ENCODE measurements at places on chromosomes 3 and 15.

DNA sequence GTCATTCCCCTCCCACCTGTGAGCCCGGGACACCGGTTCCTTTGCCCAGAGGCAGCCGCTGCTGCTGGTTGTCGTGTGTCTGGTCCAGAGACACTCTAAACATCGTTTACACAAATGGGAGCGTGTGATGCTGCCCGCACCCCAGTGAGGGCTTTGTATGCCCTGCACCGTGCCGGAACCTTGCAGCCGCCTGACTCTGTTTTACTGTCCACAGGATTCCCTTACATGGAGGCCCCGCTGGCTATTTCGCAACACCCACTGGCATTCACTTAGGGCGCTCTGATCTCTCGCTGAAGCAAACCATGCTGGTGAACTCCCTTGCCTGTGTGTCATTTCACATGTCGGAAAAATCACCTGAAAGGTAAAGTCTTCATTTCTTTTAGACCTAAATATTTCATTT is 100.8 kb upstream of the SLC6A6 start:
- DNase-seq, result no peak

DNA sequence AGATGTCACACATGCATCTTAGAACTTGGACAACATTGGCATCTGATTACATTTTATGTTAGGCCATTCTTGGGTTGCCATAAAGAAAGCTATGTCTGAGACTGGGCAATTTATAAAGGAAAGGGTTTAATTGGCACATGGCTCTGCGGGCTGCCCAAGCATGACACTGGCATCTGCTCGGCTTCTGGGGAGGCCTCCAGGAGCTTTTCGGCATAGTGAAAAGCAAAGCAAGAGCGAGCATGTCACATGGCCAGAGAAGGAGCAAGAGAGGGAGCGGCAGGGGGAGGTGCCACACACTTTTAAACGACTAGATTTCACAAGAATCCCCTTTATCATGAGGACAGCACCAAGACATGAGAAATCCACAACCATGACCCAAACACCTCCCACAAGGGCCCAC is 11.3 kb downstream of the RYR3 start:
- no peak for DNase-seq

DNA sequence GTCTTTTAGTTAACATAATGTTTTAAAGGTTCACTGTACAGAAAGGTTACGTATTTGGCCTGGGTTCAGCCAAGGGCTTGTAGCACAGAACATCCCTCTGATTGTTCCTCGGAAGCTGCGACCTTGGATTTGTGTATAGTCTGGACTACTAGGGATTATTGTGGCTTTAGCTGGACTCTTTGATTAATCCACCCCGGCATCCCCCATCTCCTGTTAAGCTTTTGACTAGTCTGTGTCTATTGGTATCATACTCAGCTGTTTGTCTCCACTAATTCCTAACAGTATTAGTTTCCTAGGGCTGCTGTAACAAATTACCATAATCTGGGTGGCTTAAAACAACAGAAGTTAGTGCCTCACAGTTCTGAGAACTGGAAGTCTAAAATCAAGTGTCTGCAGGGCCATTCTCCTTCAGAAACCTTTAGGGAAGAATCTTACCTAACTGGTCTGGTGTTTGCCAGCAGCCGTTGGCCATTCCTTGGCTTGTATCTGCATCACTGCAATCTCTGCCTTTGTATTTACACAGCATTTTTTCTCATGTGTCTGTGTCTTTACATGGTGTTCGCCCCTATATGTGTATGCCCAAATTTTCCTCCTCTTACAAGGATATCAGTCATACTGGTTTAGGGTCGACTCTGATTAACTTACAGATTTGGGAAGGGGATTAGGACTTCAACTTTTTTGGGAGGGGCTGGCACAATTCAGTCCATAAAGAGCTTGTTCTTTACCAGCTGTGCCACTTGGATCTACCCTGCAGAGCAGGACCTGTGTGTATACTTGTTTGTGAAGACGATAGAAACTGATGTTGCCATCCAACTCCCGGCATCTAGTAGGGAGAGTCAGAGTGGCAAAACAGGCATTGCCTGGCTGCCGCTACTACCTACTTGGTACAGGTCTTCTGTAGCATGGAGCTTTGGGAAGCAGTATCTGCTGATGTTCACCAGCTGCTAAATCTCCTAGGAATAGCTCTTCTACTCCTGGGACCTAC is 117.8 kb downstream of the UBE2E2 start:
- no peak for DNase-seq

DNA sequence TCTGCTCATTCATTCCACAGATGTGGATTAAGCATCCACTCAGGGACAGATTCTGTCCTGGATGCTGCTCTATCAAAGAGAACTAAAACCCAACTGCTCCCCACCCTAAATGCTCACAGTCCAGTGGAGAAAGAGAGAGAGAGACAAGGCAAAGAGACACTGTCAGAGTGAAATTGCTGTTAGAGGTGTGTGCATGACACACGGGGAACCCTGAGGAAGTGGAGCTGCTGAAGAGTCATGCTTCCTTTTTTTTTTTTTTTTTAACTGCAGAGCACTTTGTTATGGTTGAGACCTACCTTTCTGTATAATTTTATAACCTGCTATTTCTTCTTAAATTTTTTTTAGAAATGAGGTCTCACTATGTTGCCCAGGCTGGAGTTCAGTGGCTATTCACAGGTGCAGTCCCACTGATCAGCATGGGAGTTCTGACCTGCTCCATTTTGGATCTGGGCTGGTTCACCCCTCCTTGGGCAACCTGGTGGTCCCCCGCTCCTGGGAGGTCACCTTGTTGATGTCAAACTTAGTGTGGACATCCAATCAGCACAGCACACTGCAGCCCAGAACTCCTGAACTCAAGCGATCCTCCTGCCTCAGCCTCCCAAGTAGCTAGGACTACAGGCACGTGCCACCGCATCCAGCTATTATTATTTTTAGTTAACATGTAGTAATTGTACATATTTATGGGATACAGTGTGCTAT is 18.2 kb upstream of the PSTPIP1 start:
- no peak for DNase-seq

GRCh38 chr15:69780374-69780773 is 317.3 kb downstream of the TLE3 start:
- no peak for DNase-seq

DNA sequence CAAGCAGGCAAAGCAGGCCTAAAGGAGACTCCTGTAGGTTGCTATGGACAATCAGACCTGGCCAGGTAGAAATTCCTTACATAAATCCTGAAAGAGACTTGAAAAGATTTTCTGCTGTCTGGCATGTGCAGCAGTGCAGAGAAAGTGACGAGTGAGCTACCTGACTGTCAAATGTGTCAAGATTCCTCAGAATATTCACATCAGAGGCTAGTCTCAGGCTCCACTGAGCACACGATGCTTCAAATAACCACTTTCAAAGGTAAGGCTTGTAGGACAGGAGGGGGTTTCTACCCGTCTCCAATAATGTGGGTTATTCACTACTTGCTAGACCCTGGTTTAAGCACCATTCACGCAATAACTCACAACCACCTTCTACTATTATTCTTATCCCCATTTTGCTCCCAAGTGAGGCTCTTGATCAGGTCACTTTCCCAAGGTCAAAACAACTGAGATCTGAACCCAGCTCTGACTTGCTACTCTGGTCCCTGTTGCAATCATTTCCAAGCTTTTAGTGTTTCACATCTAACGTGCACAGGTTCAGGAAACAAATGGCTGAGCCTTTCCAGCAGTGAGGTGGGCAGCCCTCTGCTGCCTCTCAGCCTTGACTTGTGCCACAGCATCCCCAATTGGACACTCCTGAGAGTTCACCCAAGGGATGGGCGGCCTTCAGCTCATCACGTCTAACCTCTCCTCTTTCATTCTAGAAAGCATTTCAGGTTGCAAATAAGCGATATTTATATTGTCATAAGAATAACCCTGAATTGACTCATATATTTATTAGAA is 329.9 kb upstream of the WNT5A start:
- DNase-seq, result no peak

GRCh38 chr3:126015075-126015474 is 46.1 kb downstream of the ROPN1B start:
- DNase-seq, result no peak

DNA sequence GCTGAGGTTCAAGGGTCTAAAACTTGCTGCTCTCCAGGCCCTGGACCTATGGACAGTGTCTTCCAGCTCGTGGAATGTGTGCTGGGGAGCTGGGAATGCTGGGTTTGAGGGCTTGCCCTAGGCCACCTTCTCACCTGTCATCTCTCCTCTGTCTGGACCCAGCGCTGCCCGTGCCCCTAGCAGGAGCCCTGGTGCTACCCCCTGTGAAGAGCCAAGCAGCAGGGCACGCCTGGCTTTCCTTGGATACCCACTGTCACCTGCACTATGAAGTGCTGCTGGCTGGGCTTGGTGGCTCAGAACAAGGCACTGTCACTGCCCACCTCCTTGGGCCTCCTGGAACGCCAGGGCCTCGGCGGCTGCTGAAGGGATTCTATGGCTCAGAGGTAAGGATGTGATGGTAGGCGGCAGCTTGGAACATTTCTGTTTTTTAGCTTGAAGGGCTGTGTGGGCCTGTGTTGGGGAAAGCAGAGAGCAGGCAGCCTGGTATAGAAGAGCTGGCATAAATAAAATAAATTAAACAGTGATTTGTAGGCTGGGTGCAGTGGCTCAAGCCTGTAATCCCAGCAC is 5.1 kb downstream of the CHRD start:
- no peak for DNase-seq

DNA sequence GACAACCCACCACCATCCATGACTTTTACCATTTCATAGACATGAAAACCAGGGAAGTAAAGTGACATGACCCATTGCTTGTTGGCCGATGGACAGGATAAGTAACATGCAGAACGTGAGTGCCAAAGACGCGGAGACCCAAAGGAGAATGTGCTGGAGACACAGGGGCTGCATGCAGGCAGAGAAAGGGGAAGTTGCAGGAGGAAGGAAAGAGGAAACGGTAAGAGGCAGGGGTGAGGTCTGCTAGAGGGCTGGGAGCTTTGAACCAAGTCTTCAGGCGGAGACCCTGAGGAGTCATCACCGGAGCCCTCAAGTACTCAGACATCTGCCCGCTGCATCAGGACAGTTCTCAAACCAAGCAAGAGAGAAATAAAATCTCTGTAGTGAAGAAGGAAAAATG is 34.9 kb downstream of the MAGEF1 start:
- DNase-seq, result no peak

DNA sequence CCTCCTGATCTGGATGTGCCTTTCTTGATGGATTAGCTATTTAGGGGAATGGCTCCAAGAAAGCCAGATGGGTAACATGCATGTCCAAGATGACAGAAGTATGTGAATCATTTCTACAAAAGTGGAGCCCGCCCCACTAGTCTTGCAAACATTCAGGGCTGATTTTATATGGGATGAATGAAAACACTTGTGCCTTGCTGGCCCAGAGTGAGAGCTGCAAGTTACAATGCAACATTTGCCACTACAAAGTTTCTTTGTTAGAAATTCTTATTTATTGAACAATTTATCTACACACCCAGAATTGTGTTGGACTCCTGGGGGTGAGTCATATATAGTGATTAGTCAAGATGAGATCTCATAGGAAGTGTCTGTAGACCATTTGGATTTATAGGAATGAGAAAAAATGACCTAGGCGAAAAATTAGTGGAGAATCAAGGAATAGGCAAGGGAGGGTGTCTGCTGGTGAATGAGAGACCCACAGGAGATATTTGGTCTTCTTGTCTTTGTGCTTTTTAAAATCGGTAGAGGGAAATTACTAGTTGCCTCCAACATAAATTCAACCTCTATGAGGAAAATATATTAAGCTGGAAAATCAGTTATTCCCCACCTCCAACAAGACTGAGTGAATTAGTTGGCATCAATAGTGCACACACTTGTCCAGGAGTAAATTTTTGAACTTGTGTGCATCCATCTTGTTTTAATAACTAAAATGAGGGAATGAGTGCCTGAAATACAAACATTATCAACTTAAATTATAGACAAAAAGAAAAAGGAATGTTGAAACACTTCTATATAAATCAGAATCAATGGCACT is 53.5 kb upstream of the DCBLD2 start:
- DNase-seq, result no peak

DNA sequence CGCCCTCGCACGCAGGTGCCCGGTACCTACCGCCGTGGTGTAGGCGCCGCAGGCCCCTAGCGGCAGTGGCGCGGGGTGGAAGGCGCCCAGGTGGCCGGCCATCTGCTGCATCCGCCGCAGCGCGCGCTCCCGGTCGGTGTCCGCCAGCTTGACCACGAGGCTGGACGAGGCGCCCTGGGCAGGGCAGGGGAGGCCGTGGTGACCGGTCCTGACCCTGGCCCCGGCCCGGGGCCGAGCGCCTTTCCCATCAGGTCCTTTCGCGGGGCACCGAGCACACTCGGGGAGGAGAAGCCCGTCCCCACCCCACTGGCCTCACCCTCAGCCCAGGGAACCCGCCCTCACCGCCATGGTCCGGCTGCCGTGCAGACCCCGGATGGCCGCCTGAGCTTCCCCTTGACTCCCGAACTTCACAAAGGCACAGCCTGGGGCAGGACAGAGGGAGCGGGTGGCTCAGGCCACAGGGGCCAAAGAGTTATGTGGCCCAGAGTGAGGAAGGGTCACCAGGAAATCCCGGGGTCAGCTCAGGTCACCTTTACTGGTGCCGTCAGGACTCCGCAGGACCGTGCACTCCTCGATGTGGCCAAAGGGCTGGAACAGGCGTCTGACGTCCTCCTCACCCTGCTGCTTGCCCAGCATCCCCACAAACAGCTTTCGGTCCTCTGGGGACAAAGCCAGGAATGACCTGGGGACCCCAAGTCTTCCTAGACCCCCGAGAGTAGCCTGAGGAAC is 17.4 kb upstream of the PARP6 start:
- DNase-seq, result no peak

DNA sequence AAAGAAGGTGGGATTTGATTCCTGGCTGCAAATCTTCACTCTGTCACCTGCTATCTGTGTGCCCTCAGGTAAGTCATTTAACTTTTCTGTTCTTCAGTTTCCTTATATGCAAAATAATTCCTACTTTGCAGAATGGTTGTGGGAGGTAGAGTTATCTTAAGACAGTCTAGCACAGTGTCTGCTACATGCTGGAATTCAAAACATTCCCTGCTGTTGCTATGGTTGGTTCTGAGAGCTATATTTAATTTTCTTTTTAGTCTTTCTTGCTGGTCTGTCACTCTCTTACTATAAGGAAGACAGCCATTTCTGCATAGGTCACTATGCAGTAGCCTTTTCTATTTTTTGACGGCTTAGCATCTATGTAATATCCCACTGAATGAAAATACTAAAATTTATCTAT is 4.0 kb upstream of the ADPGK start:
- no peak for DNase-seq

DNA sequence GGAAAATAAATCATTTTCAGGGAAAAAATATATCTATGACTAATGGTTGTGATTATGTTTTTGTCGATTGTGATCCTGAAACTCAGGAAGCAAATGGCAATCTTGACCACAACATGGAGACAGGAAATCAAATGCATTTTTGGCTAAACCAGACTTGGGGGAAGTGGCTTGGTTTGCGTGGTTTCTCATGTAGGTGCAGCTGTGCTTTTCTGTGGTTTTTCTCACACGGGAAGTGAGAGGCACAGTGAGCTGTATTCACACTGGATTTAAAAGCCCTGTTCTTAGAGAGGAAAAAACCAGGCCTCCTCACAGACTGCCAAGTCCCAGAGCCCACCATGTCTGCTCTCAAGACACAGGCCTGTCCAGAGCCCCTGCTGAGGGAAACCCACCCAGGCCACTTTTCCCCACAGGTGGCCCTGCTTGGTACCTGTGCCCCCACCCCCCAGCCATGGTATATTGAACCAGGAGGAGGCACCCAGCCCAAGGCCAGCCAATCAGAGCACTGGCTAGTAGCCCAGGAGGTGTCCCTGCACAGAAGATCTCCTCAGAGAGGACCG is 46.1 kb downstream of the BTD start:
- no peak for DNase-seq
